Stimulated activated CD8-positive, alpha-beta memory T cell treated with anti-CD3 and anti-CD28 coated beads, Interleukin-4, amount 100 ng/mL, for 24 hours (primary cell): ENCODE measurements at places on chromosomes 6 and 20.

DNA sequence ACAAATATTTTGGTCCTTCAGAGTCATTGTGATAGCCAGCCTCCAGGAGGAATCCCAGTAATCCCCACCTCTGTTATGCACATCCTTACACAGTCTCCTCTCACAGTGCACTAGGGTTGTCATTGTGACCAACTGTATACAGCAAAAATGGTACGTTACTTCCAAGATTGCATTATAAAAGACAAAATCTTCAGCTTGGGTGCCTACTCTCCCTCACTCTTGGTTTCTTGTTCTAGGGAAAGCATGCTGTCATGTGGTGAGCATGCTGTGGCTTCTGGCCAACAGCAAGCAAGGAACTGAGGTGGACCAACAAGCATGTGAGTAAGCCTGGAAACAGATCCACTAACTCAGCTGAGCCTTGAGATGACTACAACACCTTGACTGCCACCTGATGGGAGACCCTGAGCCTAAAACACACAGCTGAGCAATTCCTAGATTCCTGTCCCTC lies 130.1 kb upstream of the DST start:
- DNase-seq: no peak

- no peak for DNase-seq
These were observed 59.6 kb upstream of the NNAT start for GRCh38 chr20:37461405-37461804.

DNA sequence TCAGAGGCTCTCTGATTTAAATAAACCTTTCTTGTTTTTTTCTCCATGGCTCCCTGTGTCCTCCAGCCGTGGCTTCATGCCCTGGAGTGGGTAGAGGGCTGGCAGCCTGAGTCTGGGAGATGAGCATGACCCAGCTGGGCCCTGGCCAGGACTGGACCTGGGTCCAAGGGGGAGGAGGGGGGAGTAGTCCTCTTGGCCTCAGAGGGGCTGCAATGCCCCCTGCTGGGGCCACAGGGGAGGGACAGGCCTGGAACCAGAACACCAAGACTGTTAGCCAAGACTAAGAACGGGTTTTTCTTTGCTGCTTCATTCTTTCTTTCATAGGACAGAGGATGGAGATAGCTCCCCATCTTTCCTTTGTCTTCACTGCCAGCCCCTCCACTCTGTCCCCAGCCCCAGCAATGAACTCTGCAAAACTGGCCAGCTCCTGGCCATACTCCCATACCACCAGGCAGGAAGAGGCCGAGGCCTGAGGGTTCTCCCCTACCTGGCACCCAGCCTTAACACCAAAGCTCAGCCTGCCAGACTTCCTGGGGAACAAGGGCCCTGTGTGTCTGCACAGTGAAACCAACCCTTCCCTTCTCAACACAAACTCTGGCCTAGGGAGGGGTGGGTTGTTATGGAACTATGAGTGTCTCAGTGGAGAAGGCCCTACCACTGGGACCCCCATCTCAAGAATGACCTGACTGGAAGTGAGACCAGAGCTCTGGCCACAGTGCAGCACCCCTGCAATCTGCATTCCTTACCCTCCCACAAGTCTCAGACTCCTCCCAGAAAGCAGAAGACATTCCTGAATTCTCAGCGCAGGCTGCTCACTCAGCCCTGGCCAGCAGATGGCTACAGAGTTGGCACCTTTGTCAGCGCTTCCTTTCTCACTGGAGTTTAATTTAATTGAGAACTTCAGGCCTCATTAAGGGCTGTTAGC lies 11.0 kb downstream of the SLC29A1 start:
- DNase-seq: no peak

- DNase-seq: no peak
These were observed 654.8 kb downstream of the RNF144B start for GRCh38 chr6:19041906-19042305.

DNA sequence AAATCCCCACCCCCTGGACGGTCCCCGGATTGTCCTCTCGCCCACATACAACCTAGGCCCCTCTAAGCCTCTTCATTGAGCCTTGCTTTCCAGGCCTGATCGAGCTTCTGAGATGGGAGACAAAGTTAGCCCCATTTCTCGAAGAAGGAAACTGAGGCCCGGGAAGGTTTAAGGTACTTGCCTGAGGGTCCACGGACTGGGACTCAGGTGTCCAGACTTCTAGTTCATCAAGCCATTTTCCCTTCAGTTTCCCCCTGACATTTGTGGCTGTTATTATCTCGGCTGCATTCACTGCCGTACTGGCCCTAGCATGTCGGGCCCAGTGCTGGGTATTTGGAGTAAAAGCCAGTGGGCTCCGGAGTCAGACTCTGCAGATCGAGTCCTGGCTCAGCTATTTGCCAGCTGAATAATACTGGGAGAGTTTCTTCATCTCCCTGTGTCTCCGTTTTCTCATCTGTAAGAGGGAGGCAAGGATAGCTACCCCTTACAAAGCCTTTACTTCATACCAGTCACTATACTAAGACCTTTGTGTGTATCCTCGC lies 633 bp downstream of the RPRD1B start:
- DNase-seq: no peak

DNA sequence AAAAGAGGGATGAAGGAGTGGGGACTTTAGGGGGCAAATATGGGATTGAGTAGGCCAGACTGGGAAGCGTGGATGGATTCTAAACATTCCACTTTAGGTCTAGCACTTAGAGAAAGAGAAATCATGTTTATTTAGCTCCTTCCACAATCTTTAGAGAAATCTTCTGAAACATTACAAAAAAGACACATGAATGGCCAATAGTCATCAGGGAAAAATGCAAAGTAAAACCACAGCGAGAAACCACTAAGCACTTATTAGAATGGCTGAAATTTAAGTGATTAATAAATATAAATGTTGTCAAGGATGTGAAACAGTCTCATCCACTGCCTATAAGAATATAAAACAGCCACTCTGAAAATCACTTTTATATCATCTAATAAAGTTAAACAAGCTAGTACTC lies 46.9 kb downstream of the HLA-A start:
- DNase-seq: no peak
